IMR-90 (cell line): ENCODE measurements at places on chromosomes 6 and 20.

GRCh38 chr6:98014442-98015201 lies 731.6 kb upstream of the MMS22L start:
- H3K27me3 ChIP-seq, result no peaks in the 10 kb centered on the region
- H3K4me3 ChIP-seq, result no peak overlapping the region
- no peaks in the 10 kb centered on the region for H3K36me3 ChIP-seq
- H3K27ac ChIP-seq, result no peak overlapping the region
- H3K4me1 ChIP-seq, result no peaks in the 10 kb centered on the region

DNA sequence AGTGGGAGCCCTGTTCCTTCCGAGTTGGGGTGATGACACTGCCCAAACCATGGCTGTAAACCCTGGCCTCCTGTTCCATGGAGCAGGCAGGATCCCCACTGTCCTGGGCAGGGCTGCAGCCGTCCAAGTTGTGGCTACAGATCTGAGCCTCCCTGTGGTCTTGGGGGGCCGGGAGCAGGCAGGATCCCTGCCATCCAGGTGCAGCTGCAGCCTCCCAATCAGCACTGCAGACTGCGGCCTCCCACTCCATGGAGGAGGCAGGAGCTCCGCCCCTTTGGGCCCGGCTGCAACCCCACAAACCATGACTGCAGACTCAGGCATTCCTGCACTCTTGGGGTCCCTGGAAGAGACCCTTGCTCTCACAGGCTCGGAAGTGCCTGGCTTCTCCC lies 872.1 kb upstream of the GJE1 start:
- no peaks in the 10 kb centered on the region for H3K27me3 ChIP-seq
- no peak for DNase-seq
- no peaks in the 10 kb centered on the region for H3K4me1 ChIP-seq
- no peaks in the 10 kb centered on the region for H3K36me3 ChIP-seq
- H3K27ac ChIP-seq, result no peak overlapping the region

DNA sequence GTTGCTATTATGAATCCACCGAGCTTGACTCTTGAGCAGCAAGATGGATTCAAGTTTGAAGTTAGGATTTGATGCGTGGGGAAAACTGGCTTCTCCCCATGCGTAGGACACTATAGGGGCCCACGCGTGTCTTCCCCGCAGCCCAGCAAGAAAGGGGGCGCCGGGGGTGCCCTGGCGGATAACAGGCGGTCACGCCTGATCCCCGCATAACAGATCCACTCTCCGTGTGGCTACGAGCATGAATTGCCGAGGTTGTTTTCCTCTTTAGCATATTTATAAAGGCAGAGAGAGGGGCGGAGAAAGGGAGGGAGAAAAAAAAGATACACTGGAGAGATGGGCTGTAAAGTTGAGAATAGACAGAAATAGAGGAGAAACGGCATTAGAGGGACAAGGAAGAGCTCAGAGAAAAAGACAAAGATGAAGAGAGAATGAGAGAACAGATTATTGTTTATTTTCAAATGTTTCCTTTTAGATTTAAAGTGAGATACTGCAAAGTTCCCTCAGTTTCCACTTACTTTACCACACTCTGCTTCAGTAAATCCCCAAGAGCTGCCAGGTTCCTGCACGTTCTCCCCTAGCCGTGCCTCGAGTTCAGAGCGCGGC lies 32.0 kb downstream of the TFAP2A start:
- H3K4me3 ChIP-seq, result no peak overlapping the region
- no peak for DNase-seq
- H3K4me1 ChIP-seq, result no peaks in the 10 kb centered on the region
- no peaks in the 10 kb centered on the region for H3K36me3 ChIP-seq

DNA sequence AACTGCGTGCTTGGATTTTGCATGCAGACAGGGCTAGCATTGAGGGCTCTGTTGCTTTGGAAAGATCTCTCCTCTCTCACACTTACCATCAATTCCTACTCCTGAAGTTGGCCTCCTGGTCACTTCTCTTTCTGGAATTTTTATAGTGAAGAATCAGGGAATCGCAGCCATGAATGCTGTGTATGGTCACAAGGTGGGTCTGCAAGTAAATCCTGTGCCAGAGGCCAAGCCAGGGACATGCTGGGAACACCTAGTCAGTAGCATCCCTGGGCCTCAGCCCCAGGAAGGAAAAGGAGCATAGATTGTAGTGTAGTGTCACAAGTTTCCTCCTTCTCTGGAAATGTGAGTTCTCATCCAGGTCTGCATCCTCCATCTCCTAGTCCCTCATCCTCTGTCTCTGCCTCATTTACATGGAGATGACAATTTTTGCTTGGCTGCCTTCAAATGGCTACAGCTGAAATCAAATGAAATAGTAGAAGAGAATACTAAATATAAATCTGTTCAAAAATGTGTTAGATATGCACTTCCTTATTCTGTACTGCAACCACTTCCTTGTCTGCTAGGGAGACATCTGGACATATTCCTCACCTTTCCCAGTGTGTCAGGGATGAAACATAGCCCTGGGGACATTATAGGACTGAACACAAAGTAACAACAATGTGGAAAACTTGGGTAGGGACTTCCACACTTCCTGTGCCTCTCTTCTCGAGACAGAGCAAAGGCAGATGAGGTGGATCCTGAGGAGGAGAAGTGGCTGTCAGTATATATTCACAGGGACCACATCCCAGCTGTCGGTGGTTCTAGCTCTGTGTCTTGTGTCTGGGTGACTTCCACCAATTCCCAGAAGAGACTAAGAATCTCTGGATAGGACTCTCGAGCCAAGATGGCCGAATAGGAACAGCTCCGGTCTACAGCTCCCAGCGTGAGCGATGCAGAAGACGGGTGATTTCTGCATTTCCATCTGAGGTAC lies 17.0 kb downstream of the CST9 start:
- no peak overlapping the region for H3K4me3 ChIP-seq
- H3K36me3 ChIP-seq, result no peaks in the 10 kb centered on the region
- DNase-seq, result no peak
- H3K4me1 ChIP-seq, result no peaks in the 10 kb centered on the region

- H3K4me3 ChIP-seq, result no peak overlapping the region
- H3K27me3 ChIP-seq, result no peaks in the 10 kb centered on the region
- no peaks in the 10 kb centered on the region for H3K4me1 ChIP-seq
- H3K36me3 ChIP-seq, result no peaks in the 10 kb centered on the region
- DNase-seq, result no peak
Measured at GRCh38 chr6:101116337-101116736, 235.2 kb upstream of the ASCC3 start.

DNA sequence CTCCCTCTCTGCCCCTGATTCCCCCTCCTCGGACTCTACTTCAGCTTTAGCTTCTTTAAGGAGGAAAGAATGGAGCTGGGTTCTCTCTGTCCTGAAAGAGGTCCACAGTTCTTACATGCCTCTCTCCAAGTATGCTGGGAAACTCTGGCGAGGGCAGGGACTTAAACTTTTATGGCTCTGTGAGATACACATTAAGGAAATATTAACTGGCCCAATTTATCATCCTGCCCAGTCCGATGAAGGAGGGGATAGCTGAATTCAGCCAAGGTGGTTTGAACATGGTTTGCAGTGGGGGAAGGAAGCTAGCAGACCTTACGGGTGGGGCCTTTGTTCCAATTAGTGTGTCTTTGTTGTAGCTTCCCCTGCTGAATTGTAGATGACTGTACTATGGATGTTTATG lies 121.7 kb downstream of the EYA4 start:
- H3K27ac ChIP-seq, result no peak overlapping the region
- no peak for DNase-seq
- no peak overlapping the region for H3K4me3 ChIP-seq
- H3K4me1 ChIP-seq, result peaks cover 5% of the 10 kb centered on the region

DNA sequence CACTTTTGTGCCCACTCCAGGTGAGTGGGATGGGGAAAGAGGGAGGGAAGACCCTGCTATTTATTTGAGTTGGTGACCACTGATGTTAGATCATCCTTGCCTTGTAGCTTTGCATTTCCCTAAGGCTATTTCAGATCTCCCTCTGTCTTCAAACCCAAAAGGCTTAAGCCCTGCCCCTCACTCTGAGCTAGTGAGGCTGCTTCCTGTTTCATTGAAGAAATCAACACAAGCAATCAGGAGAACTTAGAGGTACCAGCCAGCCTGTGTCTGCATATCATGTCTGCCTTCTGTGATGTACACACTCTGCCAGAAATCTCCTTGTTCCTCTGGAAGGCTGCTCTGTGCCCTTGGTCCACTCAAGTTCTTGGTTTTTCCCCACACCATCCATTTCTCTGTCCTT lies 135.3 kb downstream of the ARID1B start:
- peaks cover 10% of the 10 kb centered on the region for H3K4me1 ChIP-seq
- H3K27me3 ChIP-seq, result no peaks in the 10 kb centered on the region

DNA sequence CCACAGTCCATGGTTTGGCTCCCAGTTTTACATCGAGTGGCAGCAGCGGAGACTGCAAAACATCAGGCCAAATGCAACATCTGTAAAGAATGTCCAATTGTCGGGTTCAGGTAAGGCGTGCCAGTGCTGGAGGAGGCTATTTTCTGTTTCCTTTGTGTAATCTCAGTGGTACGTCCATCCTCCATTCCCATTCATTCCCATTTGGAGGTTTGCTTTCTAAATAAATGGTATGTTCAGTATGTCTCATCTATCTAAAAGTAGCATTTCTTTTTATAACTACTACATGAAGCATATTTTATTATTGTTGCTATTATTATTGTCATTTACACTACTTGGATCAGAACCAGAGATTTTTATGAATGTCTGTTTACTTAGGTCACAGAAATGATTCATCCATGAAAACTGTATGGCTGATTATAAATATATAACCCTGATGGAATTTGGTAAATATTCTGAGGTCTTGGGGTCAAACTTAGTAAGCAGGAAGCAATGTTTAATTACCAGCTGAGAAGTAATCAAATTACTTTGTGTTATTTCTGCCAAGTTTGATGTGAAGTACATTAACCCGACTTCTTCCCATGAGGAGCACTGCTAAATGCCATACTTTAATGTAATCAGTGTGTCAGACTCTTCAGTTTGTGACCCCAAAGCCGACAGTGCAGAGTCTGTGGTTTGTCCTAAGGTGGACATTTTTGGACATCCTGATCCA lies 512.9 kb downstream of the UTRN start:
- H3K27me3 ChIP-seq, result no peaks in the 10 kb centered on the region
- peaks cover 6% of the 10 kb centered on the region for H3K4me1 ChIP-seq
- H3K27ac ChIP-seq, result peak overlapping the region; percentile 60
- no peak overlapping the region for H3K4me3 ChIP-seq
- H3K36me3 ChIP-seq, result peaks cover 5% of the 10 kb centered on the region

- H3K4me1 ChIP-seq, result no peaks in the 10 kb centered on the region
- DNase-seq, result no peak
- no peak overlapping the region for H3K4me3 ChIP-seq
- no peaks in the 10 kb centered on the region for H3K36me3 ChIP-seq
Measured at GRCh38 chr6:119890470-119890869, 540.9 kb upstream of the MAN1A1 start.

- no peaks in the 10 kb centered on the region for H3K27me3 ChIP-seq
- no peak for DNase-seq
- no peaks in the 10 kb centered on the region for H3K36me3 ChIP-seq
- no peak overlapping the region for H3K27ac ChIP-seq
- no peak overlapping the region for H3K4me3 ChIP-seq
Measured at GRCh38 chr6:130229645-130230044, 6.9 kb upstream of the SAMD3 start.

- no peak overlapping the region for H3K27ac ChIP-seq
- H3K4me1 ChIP-seq, result no peaks in the 10 kb centered on the region
- no peak for DNase-seq
- no peak overlapping the region for H3K4me3 ChIP-seq
Measured at GRCh38 chr6:110971468-110971867, 10.4 kb upstream of the RPF2 start.

- H3K27me3 ChIP-seq, result no peaks in the 10 kb centered on the region
- peaks cover 6% of the 10 kb centered on the region; the same call in 1 of the 2 replicates for H3K4me1 ChIP-seq
- no peak for DNase-seq
- no peak overlapping the region for H3K4me3 ChIP-seq
- H3K27ac ChIP-seq, result no peak overlapping the region
- no peaks in the 10 kb centered on the region for H3K36me3 ChIP-seq
Measured at GRCh38 chr6:105814745-105815536, 271.2 kb upstream of the PRDM1 start.

- H3K4me3 ChIP-seq, result no peak overlapping the region
- H3K4me1 ChIP-seq, result peaks cover 5% of the 10 kb centered on the region; the same call in 1 of the 2 replicates
- peaks cover 51% of the 10 kb centered on the region for H3K36me3 ChIP-seq
- no peak for DNase-seq
- no peak overlapping the region for H3K27ac ChIP-seq
Measured at GRCh38 chr6:166530211-166531095, 56.0 kb downstream of the RAMACL start.

- no peak for DNase-seq
- no peak overlapping the region for H3K27ac ChIP-seq
- H3K27me3 ChIP-seq, result peaks cover 13% of the 10 kb centered on the region; the same call in 1 of the 2 replicates
- H3K4me3 ChIP-seq, result no peak overlapping the region
- no peaks in the 10 kb centered on the region for H3K4me1 ChIP-seq
- no peaks in the 10 kb centered on the region for H3K36me3 ChIP-seq
Measured at GRCh38 chr6:6801005-6801335, 212.4 kb downstream of the LY86 start.

DNA sequence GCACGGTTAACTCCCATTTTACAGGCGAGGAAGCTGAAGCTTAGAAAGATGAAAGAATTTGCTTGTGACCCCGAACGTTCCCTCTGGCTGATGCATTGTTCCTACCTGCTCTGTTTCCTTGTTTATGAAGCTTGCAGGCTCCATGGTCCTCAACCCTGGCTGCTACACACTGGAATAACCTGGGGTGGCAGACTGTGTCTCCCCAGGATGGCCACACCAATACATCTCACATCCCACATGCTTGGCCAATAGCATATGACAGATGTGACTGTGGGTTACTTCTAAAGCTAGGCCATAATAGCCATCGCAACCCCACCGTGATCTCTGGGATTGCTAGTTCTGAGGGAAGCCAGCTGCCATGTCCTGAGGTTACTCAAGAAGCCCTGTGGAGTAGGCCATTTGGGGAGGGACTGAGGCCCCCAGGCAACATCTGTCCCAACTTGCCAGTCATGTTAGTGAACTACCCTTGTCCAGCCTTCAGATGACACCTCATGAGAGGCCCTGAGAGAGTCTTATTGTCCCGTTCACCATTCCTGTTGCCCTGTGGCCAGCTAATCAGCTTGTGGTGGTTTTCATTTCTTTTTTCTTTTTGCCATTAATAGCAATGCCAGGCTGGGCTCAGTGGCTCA lies 6.7 kb upstream of the FAM110A start:
- H3K4me1 ChIP-seq, result 0 out of 2 replicates have a peak, but pooled peaks cover 4% of the 10 kb centered on the region
- no peaks in the 10 kb centered on the region for H3K27me3 ChIP-seq
- no peak overlapping the region for H3K4me3 ChIP-seq
- H3K36me3 ChIP-seq, result no peaks in the 10 kb centered on the region
- H3K27ac ChIP-seq, result no peak overlapping the region
